ENCODE measurements at places on chromosomes 11 and 22.

GRCh38 chr11:99822846-99823565, 802.3 kb downstream of the CNTN5 start:
- no peak for DNase-seq

DNA sequence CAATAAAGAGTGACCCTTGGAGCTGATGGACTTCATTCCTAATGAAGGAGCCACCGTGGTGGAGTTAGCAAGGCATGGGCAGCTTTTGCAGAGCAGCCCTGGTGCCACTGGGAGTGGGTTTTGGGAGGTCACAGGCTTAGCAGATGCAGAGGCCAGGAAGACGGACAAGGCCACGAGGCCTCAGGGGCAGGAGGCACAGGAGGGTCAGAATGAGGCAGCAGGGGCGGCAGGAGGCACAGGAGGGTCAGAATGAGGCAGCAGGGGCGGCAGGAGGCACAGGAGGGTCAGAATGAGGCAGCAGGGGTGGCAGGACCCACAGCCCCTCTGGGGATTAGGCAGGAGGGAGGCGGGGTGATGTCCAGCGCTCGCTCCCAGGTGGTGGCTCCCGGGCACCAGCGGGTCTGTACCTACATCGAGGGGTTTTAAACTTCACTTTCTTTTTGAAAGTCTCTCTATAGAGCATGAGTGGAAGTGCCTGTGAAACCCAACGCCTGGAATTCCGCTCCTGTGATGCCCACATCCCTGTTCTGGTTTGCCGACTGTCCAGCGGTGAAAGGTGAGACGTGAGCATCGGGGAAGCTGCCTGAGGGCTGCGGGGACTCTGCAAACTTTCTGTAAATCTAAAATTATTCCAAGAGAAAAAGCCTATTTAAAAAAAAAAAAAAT, 521.6 kb downstream of the BRD1 start:
- peak; percentile 3 for DNase-seq

GRCh38 chr11:79678780-79679452, 238.1 kb upstream of the TENM4 start:
- no peak for DNase-seq

DNA sequence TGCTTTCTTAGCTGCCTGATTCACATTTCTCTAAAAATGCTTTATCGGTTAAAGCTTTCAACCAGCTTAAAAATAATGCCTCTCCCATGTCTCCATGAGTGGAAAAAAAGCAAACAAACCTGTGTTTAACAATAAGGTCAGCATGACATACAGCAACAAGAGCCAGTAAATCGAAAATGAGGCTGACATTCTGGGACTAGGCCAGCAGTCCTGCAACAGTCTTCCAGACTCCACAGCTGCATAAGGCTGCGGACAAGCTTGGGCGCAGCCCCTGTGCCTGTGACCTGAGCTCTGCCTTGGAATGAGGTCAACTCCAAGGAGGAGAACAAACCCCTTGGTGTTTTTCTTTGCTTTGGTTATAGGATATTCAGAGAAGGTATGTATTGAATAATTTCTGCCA, 95.5 kb downstream of the PGR start:
- no peak for DNase-seq

GRCh38 chr11:107547961-107548360, 17.6 kb downstream of the ALKBH8 start:
- no peak for DNase-seq

DNA sequence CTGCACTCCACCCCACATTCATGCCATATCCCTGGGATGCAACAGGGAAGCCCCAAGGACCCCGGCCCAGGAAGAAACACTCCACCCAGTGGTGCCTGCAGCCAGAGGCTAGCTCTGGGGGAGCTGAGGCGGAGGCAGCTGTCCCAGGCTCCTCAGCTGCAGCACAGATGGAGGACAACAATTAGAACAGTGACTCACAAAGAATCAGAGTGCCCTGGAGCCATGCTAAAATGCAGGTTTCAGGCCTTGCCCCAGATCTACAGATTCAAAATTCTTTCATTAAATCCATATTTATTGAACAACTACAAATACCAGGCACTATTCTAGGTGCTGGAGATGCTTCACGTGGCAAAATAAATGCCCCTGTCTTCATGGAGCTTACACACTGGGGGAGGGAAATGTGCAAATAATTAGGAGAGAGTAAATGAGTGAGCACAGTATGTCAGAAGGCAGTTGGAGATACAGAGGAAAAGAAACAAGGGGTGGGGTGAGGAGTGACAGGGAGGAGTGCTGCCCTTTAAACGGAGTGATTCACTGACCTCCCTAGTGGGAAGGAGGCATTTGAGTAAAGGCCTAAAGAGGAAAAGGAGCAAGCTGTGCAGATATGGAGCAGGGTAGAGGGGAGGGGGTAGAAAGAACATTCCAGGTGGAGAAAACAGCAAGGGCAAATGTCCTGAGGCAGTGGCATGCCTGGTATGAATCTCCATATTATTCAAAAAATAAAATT, 73.3 kb upstream of the CSNK2A3 start:
- no peak for DNase-seq

GRCh38 chr11:19398772-19399527, 158.2 kb upstream of the E2F8 start:
- DNase-seq: peak; percentile 30

DNA sequence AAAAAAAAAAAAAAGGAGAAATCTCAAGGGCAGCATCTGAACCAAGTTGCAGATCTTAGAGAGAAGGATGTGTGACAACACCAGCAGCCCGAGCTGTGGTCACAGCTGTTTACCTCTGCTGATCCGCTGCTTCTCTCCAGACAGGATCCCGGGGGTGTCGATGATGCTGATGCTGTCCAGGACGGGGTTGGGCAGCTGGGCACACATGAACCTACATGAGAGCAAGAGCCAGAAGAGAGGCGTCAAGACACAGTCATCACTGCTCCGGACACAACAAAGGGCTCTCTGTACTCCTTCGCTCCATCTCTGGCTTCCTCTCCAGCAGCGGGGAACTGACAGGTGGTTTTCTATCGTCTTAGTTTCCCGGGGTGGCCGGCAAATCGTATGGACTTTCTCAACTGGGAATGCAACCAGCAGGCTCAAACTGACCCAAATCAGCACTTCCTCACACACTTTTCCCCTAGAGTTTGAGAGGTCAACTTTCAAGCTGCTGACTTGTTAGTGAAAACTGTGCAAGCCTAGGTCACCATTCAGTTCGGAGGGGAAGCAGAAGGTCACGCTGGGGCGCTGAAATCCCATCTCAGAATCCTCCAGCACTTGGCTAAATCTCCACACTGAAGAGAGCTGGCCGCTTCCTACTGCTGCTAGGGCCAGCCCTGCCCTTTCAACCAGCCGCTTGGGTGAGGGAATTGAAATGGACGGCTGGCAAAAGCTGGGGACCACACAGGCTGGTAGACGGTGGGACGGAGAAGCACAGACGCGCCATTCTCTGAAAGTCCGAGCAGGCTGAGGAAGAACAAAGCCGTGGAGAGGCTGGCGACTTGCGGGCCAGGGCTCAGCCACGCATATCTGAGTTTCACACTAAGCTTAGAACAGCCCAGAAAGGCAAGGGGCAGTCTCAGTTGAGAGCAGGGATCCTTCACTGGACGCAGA, 3.8 kb downstream of the EHD1 start:
- DNase-seq: peak; percentile 60

DNA sequence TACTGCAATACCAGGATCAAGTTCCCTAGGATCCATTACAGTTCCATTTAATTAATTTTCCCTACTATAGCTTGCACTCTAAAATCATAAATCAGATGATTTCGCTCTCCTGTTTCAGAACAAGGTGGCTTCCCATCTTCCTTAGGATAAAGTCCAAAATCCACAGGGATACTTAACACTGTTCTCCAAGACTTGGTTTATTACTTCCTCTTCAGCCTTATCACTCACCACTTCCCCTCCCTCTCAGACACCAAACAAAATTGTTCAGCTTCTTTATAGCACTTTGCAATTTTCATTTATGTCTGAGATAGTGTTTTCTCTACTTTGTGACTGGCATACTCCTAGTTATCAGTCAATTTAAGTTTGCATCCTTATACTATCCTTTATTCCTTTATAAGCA, 124.6 kb downstream of the GRIA4 start:
- DNase-seq: no peak

DNA sequence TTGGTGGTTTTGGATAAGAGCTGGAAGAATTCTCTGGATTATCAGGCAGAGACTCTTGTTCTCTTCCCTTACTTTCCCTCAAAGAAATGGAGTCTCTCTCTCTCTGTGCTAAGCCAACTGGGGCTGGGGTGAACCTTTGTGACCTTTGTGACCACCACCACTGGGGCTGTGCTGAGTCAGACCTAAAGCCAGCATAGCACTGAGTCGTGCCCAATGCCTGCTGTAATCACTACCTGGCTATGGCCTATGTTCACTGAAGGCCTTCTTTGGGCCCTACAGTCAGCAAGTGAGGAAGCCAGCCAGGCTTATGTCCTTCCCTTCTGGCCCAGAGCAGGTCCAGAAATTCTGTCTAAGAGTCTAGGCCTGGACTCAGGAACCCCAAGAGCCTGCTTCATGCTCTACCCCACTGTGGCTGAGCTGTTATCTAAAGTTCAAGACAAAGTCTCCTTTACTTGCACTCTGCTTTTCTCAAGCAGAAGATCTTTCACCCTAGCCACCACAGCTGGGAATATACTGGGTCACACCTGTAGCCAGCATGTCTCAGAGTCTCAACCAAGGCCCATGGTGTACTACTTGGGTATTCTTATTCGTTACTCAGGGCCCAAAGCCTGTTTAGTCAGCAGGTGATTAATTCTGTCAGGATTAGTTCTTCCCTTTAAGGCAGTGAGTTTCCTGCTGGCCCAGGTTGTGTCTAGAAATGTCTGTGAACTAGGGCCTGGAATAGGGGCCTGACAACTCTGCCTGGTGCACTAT, 86.0 kb downstream of the EHF start:
- DNase-seq: no peak

DNA sequence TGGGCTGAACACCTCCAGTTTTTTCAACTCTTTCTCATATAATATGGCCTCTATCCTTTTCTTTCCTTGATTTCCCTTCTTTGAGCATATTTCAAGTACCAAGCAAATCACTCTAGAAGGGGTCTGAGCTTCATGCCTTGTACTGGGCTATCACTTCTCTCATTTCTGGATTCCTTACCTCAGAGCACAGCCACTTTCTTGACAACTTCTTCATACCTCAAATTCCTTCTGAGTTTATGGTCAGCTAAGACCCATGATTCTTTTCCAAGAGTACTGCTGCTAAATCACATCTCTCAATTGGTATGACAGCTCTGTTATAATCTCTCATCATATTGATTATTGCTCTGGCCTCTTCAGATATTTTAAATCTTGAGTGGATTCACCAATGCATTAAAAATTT, 224.8 kb upstream of the ZBED5 start:
- no peak for DNase-seq

GRCh38 chr11:26063915-26064314, 268.0 kb upstream of the ANO3 start:
- no peak for DNase-seq

DNA sequence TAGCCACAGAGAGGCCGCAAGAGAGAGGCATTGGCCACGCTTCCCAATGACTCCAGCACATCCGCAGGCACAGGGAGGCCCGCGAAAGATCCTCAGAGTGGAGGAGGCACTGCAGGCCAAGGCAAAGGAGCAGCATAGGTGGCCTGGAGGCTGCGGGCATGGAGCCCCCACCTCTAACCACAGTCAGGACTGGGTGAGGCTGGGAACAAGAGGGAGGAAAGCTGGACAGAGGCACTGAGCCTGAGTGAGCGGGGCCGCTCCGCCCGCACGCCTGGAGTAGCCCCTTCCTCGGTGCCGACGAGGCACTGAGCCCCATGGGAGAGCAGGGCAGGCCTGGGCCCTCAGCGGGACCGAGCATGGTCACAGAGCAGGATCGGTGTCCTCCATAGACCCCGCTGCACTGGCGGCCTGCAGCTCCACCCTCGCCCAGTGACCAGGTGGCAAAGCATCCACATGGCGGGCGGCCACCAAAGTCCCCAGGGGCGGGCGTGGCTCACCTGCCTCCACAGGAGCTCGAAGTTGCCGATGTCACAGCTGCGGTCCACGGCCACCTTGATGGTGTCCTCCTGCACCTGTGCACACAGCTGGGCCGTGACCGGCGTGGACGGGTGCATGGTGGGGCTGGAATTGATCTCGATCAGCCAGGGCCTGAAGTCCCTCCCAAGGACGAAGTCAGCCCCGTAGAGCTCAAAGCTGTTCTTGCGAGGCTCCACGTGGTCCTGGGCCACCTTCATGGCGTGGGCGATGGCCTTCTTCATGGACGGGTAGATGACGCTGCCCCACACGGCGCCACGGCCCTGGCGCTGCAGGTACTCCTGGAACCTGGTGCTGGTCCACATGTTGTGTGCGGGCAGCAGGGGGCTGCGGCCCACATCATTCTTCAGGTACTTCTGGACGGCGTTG, 18.9 kb upstream of the IL17REL start:
- DNase-seq: no peak

DNA sequence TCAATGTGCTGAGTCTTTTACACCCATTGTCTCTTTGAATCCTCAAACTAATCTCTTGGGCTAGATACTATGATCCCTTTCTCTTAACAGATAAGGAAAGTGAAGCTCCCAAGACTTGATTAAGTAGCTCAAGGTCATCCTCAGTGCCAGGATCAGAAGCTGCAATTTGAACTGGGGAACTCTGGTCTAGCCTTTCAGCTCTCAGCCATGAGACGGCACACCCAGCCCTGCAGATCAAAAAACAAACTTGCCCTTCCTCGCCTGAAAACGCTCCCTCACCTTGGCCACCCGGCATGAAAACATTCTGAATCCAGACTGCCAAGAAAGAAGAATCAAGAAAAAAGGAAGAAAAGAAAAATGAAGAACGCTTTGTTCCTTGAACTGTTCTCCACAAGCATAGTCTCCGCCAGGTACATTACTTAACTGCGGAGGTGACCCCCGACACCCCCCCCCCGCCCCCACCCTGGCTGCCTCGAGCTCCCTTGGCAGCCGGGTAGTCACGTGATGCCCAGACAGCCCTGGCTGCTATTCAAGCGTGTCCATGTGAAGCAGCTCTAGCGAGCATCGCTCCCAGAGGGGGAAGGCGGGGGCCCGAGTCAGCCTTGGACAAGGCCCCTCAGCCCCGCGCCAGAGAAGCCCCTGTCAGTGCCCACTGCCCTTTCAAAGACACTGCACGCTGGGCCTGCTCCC, 451.2 kb downstream of the MIAT start:
- DNase-seq: peak; percentile 32

GRCh38 chr11:102564110-102564509, 33.6 kb upstream of the MMP7 start:
- no peak for DNase-seq

DNA sequence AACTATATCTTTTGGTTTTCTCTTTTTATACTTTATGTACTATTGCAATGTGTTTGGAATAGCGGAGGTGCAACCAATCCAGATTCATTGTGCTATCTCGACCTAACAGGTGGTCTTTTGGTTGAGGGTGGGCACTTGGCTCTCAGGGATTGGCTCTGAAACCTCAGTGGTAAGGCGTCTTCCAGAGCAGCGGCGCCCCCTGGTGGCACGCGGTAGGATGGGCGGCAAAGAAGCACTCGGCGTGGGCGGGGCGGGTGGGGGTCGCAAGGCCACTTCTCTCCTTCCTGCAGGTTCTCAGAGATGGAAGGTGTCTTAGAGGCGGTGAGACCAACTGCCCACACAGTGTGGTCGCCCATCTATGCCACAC, 19.2 kb upstream of the PLET1 start:
- peak; percentile 70 for DNase-seq

- DNase-seq: no peak
Observed at GRCh38 chr11:122938557-122938956, 43.1 kb downstream of the BSX start.

GRCh38 chr11:45082744-45083543, 63.5 kb upstream of the PRDM11 start:
- DNase-seq: no peak

All from transverse colon (tissue), 4 donors.